ENCODE measurements at places on chromosomes 3 and 15.
A peak's percentile ranks its signal among the peaks of the same experiment; 100 is the strongest.

GRCh38 chr3:133855002-133855370 is 40.7 kb downstream of the RAB6B start:
- DNase-seq = no peak

DNA sequence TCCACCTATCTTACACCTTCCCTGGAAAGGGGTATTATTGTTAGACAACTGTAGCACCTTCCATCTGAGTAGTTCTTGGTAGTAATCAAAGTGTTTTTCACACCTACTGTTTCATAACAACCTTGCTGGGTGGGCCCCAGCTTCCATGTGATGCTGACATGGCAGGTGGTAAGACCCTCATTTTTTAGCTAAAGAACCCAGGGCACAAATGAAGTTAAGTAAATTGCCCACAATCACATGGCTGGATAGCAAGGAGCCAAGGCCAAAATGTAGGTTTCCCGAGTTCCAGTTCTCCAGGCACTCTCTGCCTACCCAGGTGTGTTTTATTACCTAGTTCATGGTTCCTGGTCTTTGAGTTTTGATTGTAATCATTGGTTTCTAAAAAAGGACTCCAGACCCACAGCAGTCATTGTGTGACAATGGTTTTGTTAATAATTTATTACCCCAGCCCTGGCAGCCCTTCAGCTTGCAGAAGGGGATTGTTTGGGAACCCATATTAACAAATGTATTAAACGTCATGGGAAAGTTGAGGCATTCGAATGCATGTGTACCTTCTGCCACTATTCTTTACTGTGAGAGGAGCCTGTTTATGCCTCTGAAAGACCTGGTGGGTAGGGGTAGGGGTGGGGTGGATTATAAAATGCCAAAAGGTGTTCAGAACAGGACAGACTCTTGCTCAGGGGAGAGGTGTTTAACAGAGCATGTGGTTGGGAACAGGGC is 222.2 kb upstream of the BHLHE40 start:
- DNase-seq = peak; percentile 44

DNA sequence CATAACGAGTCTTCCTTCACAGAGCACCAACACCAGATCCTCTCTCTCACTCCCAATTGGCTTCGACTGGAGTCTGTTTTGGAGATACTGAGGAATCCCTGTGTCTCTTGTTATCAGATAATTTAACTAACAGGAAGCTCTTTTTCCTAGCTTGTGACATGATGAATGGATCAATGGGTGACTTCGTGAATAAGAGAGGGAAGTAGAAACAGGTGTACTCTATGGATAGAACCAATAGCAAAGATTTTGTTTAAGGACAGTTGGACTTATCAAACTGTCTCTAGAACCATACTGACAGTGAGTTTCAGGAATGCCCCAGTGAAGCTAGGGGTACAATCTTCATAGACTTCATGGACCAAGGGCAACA is 29.4 kb upstream of the KLHL6 start:
- DNase-seq = no peak

DNA sequence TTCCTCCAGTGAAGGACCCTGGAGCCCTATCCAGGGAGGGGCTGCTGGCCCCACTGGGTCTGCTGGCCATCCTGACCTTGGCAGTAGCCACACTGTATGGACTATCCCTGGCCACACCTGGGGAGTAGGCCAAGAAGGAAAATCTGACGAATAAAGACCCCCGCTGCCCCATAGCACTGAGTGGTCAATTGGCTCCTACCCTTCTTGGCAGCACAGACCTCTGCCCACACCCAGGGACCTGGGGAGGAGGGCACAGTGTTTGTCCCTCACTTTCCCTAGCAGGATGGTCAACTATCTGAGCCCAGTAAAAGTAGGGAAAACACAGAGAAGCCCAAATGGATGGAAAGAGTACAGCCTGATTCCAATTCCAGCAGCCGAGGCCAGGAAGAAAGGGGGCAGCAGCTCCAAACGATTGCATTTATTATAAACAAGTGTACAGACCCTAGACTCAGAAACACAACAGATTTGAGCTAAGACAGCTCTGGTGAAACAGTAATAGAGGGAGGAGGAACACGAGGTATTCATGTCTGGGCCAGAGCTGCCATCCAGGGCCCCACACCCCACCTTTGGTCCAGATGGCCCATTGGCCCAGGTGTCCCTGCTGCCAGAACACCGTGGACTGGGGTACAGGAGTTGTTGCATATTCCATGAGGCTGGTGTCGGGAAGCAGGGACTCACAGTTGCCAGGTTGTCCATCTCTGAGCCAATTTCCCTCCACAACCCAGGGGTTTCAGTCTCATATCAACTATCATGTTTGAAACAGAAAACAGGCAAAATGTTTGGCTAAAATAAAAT is 21.1 kb downstream of the ATRIP start:
- no peak for DNase-seq
